ENCODE measurements at places on chromosomes 4 and X.

DNA sequence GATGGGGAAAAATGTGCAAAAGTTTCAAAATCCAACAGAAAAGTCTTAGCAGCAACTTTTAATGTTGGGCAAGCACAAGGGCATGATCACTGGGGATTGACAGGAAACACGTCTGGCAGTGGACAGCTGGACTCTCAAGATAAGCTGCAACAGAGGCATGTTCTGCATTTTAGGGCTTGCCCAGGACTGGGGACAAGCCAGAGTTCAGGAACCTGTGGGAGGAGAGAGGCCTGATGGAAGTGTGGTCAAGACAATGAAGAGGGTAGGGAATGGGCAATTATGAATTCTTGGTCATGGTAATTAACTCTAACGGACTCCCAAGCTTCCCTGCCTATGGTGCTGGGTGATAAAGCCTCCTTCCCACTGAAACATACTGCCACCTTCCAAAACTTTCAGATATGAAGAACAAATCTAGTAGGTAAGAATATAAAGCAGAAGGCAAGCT is 48.4 kb downstream of the ANXA3 start:
- DNase-seq: no peak

GRCh38 chrX:127943571-127943970 is 108.6 kb downstream of the ACTRT1 start:
- no peak for DNase-seq

DNA sequence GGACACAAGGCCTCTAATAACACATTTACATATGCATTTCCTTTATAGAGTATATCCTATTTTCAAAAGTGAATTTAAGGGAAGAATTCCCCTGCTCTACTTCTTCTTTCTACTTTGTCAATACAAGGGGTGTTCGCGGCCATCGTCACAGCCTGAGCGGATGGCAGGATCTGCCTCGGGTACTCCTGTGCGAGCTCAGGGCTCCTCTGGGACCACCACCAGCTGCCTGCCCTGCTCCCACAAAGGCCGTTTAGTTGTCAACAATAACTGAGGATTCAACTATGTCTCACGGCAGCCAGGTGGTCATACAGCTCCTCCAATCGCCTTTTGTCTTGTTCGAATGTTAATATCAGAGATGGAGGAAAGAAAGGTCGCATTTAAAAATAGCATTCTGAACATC is 228.2 kb upstream of the TENM3 start:
- DNase-seq: no peak

DNA sequence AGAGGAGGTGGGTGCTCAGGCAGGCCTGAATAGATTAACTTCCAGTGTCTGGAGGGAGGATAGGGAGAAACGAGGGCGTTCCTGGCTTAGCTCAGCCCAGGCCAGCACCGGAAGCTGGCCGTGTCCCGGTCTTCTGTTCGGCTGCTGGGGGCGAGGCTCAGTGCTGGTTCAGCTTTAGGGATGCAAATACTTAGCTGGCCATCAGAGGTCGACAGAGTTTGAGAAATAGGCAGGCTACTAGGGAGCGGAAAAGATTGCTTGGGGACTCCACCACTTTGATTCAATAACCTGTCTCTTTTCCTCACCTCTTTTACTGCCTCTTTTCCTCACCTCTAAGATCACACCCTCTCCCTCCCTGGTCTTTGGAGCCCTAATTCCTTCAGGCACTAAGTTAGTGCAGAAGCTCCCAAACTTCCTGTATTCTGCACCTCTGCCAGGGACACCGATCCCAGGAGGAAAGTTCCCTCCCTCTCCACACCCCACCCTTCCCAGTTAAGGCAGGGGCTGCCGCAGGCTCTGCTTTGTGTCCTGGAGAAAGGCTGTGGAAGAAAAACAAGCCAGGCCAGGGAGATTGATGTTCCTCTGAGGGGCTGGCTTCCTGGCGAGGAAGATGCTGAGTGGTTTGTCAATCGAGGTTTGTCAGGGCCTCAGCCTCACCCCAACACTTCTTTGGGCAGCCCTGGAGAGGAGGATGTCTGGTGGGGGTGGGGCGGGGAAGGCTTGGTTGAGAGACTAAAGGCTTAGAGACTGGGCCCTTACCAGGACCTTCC is 6.0 kb upstream of the EFNB1 start:
- no peak for DNase-seq

DNA sequence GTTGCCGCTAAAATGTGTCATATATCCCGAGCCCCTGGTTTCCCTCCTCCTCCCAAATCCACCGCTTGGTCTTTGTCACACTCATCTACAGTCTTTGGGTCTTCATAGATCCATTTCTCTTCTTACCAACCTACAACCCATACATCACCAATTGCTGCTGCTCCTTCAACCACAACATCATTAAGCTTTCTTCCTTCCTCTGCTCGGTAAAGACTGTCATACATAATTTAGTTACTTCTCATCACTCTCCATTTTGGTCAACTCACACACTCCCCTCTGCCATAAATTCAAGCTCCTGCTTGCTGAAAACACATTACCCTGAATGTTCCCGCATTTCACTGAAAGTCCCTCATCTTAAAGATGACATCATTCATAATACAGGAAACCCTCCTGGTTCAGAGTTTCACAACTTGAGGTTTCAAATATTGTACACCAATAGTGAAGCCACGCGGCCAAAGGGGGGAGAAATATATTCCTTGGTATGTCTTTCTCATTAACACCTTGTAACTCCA is 1.7 kb upstream of the DCTD start:
- DNase-seq: no peak

GRCh38 chr4:95959182-95959581 is 119.3 kb downstream of the PDHA2 start:
- DNase-seq: no peak

DNA sequence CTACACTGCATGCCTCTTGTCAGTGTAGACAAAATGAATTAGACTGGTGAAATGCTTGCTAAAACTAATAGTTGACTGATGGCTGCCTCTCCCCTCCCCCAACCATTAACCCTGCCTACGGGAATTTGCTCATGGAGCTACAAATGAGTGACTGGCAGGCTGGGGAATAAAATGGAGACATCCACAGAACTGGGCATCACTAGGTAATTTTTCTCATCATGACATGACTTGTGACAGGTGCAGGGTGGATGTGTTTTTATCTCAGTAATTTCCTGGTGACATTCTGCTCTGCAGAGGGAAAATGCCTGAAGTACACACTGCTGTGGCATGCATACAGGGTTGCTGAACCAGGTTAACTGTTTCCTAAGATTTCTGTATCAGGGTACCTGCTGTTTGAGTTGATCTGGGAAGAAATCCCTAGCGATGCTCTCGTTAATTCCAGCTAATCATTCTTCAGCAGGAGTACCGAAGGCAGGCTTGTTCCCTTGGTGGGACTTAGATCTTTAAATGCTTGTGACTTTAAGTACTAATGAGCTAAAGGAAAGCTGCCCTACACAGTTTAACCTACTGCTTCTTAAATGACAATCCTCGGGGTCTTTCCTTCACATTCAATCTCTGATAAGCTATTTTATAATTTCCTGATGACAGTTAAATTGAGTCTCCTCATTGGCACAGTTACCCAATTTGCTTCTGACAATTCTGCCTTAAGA is 376.3 kb upstream of the LCORL start:
- no peak for DNase-seq

DNA sequence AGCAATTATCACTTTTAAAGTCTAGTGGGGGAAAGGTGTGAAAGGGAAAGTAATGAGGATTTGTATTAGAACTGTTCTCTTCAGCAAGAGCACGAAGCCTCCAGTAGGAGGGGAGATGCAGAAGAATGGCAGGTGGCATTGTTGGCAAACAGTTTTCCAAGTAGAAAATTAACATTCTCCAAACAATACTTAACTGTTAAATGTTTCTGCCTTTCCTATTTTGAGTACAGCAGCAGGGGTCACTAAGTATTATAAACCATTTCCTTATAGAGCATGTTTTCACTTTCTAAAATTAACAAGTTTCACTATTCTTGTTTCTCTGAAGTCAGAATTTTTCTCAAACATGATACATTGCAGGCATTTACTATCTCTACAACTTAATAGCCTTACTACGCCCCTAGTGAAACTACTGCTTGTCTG is 58.7 kb downstream of the LEF1 start:
- DNase-seq: no peak

- DNase-seq: no peak
These were observed 47.3 kb upstream of the GATB start for GRCh38 chr4:151808120-151808529.

DNA sequence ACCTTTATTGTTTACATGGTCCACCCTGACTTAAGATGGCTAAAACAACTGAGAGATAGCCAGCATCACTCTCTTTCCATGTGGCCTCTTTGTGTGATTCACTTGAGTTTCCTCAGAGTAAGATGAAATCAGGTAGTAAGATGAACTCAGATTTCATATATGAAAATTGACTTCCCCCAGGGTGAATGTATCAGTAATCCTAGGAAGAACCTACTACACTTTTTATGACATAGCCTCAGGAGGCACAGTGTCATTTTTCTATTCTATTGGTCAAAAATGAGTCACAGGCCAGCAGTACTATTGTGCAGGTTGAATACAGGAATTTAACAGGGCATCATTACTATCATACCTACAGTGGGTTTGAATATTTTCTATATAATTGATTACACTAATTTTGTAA is 14.6 kb upstream of the SULT1E1 start:
- no peak for DNase-seq

GRCh38 chrX:95622200-95622599 is 1062.4 kb upstream of the DIAPH2 start:
- DNase-seq: no peak

- DNase-seq: no peak
These were observed 355.8 kb downstream of the PCDH7 start for GRCh38 chr4:31075969-31076368.

DNA sequence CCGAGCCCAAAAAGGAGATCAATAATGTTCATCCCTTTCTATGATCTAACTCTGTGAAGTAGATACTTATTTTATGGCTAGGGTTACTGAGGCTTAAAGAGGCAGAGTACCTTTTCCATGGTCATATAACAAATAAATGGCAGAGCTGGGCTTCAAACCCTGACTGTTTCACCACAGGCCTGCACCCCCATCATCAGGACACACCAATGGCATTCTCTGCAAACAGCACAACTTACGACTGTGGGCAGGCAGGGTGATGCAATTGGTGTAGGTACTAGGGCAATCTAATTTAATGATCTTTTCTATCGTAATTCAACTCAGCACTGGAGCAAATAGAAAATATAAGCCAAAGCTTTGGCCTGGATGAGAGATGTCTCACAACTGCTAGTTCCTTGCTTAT is 118.8 kb upstream of the CBR4 start:
- DNase-seq: no peak

DNA sequence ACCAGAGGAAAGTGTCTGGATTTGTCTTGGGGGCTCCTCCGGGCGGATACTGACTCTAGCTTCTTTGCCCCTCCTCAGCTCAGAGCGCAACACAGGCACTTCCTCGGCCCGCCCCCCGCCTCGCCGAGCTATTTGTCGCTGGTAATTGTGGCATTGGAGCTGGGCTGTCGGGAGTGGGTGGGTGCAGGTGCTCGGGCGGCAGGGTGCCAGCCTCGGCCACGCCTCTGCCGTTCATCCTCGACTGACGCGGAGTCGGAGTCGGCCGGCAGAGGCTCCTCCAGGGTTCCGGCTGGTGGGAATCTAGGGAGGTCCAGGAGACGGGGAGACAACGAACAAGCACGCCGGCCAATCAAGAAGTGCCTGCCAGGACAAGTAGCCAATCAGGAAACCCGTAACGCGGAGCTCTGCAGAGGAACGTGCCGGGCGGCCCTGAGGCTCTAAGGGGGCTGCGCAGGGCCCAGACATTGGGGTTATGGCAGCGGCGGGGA is 3.9 kb upstream of the SYN1 start:
- no peak for DNase-seq

GRCh38 chr4:16267639-16268038 is 41.4 kb upstream of the TAPT1 start:
- DNase-seq: no peak

GRCh38 chr4:123068081-123068480 is 145.7 kb upstream of the NUDT6 start:
- no peak for DNase-seq

- no peak for DNase-seq
These were observed 23.5 kb downstream of the OTC start for GRCh38 chrX:38375891-38376290.

DNA sequence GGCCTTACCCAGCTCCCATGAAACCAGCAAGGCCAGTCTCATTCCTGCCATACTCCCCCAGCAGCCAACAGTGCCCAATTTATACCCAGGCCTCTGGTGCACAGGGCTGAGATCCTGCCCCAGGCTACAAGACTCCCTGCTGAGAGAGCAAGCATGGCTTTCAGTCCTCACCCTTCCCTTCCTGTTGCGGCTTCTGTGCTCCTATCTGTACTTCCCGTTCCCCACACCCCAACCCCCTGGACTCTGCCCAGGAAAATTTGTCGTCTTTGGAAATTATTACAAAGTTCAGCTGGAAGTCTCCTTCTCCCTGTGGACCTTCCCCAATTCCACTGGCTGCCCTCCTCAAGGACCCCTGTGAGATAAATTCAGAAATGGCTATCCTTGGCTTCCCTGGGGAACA is 84.1 kb upstream of the GK2 start:
- no peak for DNase-seq

- no peak for DNase-seq
These were observed 35.2 kb upstream of the AMBN start for GRCh38 chr4:70556856-70557255.

- DNase-seq: no peak
These were observed 97.2 kb upstream of the NR3C2 start for GRCh38 chr4:148539387-148539786.

- DNase-seq: no peak
These were observed 183.0 kb downstream of the PACRGL start for GRCh38 chr4:20883231-20883630.

DNA sequence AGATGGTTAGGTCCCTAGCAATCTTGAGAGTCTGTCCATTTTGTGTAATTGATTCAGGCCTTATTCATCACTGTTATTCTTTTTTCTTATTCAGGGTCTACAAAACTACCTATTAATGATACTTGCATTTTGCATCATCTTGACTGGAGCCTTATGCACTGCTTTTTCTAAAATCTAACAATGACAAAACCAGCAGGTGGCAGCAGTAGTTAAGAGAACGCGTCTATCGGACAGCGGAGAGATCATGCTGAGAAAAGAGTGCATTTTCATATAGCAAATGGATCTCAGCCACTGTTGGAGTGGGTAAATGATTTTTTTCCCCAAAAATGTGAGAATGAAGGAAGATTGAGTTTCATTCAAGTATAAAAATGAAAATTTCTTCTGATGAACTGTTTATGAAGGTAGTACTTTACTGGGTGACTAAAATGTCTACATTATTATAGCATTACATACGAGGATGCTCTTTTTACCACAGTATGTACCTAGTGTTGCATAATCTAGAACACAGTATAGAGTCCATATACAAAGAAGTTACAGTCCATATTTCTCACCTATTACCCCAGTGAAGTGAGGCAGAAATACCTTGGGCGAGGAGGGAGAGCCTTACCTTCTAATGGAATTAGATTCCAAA is 43.2 kb downstream of the TMEM144 start:
- DNase-seq: no peak

All from cortex of kidney (tissue), 1 donor.